ENCODE measurements at places on chromosomes 4 and X. TPM values are rescaled to one million over a fixed set of nuclear protein-coding genes. Genes with fewer than 3 reads are reported as not detected.

DNA sequence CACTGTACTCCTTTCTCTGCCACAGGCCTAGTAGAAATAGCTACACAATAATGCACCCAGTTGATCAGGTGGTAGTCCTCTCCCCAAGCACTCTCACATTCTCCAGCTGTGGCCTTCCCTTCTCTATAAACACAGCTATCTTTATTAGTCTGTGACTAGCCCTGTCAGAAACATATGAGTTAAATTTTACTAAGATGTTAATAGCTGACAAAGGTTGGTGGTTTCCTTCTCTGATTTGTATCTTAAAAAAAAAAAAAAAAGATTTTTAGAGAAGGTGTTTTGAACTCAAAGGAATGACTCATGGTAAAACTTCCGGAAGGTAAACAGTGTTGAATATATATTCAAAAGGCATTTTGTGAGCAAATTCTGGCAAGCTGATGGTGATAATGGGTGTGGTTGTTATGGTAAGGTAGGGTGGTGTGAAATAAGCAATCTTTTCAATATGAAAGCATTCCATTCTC lies 327.4 kb downstream of the PPP3CA start:
- peaks cover 11% of the 10 kb centered on the region for H3K36me3 ChIP-seq
- H3K27me3 ChIP-seq: no peaks in the 10 kb centered on the region
- peak; percentile 14 for DNase-seq
- peak overlapping the region; percentile 1 for H3K27ac ChIP-seq
- peaks cover 42% of the 10 kb centered on the region for H3K4me1 ChIP-seq

The IGFBP7 gene
- total RNA-seq: 489 TPM

DNA sequence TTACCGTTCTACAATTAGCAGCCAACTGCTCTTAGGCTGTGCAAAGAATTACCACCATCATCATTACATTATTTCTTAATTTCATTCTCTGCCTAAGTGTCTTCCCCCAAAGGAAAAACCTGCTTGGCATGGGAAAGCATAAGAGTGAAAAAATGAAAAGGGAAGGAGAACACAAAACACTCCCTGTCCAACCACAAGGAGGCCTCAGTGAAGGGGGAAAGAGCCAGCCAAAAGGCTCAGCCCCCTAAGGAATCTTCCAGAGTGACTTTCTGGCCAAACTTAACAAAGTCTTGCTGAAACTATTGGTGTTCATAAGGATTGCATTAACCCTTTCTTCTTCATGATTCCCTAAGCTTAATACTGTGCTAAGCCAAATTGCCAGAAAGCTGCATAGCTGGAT lies 287.4 kb downstream of the SMARCA1 start:
- no peaks in the 10 kb centered on the region for H3K36me3 ChIP-seq
- H3K27me3 ChIP-seq: peaks cover 2% of the 10 kb centered on the region

GRCh38 chr4:7850489-7850888 lies 89.2 kb downstream of the AFAP1 start:
- H3K4me3 ChIP-seq: no peak overlapping the region
- no peak for DNase-seq
- peaks cover 82% of the 10 kb centered on the region for H3K4me1 ChIP-seq
- peaks cover 98% of the 10 kb centered on the region for H3K36me3 ChIP-seq

The CTAG2 gene
- not detected for total RNA-seq

GRCh38 chrX:63657821-63658220 lies 127.2 kb downstream of the ARHGEF9 start:
- no peaks in the 10 kb centered on the region for H3K27me3 ChIP-seq
- DNase-seq: peak; percentile 51
- H3K4me3 ChIP-seq: peak overlapping the region; percentile 64
- peaks cover 18% of the 10 kb centered on the region for H3K36me3 ChIP-seq

The NELFA gene
- 20.1 TPM for total RNA-seq

DNA sequence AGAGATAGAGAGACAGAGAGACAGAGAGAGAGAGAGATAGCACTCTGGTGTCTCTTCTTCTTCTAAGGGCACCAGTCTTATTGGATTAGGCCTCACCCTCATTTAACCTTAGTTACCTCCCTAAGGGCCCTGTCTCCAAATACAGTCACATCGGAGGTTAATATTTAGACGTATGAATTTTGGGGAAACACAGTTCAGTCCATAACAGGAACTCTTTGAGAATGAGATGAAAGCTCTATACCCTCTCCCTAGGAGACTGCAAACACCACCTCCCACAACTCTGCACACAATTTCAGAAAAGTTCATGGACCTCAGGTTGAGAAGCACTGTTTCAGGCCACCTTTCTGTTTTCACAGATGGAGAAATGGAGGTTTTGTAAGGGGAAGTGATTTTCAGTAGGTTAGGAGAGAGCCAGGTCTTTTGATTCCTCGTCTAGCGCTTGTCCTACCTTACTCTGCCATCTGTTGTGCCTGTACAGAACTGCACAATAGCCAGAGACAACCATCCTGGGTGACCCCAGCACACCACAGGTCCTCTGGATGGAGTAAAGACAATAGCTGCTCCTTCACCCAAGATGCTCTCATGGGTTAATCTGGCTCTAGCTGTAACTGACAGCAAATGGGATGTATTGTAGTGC lies 16.9 kb upstream of the LOC101059915 start:
- DNase-seq: no peak
- H3K27me3 ChIP-seq: no peaks in the 10 kb centered on the region
- no peaks in the 10 kb centered on the region for H3K36me3 ChIP-seq

DNA sequence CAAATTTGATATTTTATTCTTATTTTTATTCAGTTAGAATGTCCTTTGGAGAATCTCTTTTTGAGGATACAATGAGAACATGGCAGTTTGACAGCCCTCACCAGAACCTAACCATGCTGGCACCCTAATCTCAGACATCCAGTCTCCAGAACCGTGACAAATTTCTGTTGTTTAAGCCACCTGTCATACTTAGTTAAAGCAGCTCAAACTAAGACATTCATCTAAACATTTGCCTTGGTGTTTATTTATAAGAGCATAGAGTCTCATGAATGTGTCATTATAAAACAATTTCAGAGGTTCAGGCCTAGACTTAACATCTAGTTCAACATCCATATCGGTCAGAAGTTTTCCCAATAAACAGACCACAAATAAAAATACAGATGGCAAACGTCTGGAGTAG lies 125.1 kb upstream of the FUNDC1 start:
- H3K4me1 ChIP-seq: 0 out of 2 replicates have a peak, but pooled peaks cover 5% of the 10 kb centered on the region
- H3K27me3 ChIP-seq: peaks cover 6% of the 10 kb centered on the region
- no peak overlapping the region for H3K27ac ChIP-seq
- no peak overlapping the region for H3K4me3 ChIP-seq

GRCh38 chrX:120274958-120275357 lies 24.3 kb downstream of the ZBTB33 start:
- no peaks in the 10 kb centered on the region for H3K36me3 ChIP-seq
- H3K27me3 ChIP-seq: peaks cover 7% of the 10 kb centered on the region
- no peaks in the 10 kb centered on the region for H3K4me1 ChIP-seq
- H3K4me3 ChIP-seq: no peak overlapping the region
- no peak overlapping the region for H3K27ac ChIP-seq
- no peak for DNase-seq

DNA sequence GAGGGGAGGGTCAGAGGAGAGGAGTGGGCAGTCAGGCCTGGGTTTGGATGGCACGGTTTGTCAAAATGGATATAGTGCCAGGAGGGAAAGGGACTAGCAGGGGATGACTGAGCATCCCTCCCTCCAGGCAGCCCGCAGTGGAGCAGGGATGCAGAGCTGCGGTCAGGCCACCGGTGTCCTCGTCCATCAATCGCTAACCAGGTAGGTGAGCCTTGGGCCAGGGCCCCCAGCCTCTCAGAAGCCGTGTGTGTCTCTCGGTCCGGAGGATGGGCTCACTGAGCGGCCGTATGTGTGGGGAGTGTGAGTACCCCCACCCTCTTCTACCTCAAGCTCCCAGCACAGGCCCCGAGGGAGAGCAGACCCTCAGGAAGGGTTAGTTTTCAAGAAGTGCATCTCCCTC lies 538 bp upstream of the CYTL1 start:
- no peak overlapping the region for H3K4me3 ChIP-seq
- peaks cover 18% of the 10 kb centered on the region for H3K27me3 ChIP-seq
- no peak overlapping the region for H3K27ac ChIP-seq
- DNase-seq: no peak
- no peaks in the 10 kb centered on the region for H3K4me1 ChIP-seq
- H3K36me3 ChIP-seq: no peaks in the 10 kb centered on the region

DNA sequence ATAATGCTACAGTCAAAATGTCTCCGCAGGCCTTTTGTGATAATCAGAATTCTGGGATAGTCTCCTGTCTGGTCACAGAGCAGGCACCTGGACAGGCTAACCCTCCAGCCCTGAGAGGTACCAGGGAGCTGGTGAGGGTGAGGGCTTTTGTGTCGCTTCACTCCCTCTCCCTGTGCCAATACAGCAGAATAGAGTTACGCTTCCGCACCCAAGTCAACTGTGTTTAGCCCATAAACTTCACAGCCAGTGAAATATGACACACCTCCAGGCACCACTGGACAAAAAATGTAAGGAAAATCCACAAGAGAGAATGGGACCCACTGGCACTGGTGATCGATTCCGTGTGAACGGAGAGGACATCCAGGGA lies 1.3 kb downstream of the GAK start:
- H3K36me3 ChIP-seq: 0 out of 2 replicates have a peak, but pooled peaks cover 3% of the 10 kb centered on the region
- peak overlapping the region; percentile 99 for H3K4me3 ChIP-seq
- H3K4me1 ChIP-seq: peaks cover 27% of the 10 kb centered on the region
- H3K27me3 ChIP-seq: no peaks in the 10 kb centered on the region
- no peak for DNase-seq
- H3K27ac ChIP-seq: peak overlapping the region; percentile 90
